ENCODE measurements at places on chromosomes 12 and 14.
A peak's percentile ranks its signal among the peaks of the same experiment; 100 is the strongest.

DNA sequence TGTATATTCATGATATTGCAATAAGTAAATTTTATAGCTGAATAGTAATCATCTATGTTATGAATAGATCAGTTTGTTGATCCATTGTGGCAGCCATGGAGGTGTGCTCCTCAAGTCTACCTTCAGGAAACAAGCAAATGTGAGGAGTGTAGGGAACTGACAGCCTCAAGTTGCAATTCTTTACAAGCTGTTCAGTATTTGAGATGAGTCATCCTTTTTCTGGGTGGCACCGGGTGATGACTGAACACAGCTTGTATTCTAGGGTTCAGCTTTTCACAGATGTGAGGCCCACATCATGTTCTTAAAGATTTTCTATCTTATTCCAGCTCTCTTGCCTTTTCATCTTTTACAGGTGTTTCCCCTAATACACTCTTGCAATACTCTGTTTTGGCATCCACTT is 452.4 kb downstream of the KCNH5 start:
- DNase-seq, result no peak

DNA sequence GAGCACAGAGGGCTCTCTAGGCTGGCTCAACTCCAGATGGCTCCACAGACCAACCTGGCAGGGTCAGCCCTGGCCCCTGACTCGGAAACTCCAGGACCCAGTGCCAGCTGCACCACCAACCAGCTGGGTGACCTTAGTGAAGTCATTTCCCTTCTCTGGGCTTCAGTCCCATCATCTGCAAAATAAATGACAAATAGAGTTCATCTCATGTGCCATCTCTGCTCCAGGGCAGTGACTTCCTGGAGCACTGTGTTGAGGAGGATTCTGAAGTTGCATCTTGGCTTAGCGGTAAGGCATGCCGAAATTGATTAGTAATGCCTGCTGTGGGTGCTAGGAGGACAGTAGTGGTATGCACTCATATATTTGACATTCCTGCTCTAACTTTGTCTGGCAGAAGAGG is 31.5 kb downstream of the DTX1 start:
- DNase-seq, result no peak

DNA sequence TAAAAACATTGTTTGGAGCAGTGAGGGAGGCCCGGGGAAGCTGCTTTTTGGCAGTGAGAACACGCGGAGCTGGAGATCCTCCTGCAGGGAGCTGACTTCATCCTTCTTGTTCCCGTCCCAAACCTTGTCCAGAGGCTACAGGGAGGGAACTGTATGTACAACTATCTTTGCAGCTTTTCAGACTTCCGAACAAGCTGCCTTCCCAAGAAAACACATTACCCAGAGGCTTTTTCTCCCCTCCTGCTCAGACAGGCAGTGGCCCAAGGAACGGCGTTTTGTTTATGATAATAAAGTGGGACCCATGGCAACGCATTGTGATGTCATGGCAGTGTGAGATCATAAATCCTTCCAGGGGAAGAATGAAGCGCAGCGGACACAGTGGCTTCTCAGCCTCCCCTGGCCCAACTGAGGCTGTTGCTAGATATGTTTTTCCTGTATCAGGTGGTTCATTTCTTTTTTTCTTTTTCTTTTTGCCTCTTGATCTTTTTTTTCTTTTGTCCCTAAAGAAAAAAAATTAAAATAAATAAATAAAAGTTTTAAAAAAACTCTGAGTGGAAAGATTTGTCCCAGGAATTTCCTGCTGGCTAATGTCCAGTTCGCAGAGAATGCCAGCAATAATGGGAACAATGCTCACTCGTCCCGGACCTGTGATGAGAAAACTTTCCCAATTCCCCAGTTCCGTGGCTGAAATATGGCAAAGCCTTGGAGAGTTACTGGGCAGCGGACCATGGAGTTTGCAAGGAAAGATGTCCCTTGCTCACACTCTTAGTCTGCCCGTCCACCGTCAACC is 103.4 kb upstream of the MAP1LC3B2 start:
- peak; percentile 79 for DNase-seq

- no peak for DNase-seq
Observed at GRCh38 chr12:1559676-1560091, 34.7 kb downstream of the FBXL14 start.

DNA sequence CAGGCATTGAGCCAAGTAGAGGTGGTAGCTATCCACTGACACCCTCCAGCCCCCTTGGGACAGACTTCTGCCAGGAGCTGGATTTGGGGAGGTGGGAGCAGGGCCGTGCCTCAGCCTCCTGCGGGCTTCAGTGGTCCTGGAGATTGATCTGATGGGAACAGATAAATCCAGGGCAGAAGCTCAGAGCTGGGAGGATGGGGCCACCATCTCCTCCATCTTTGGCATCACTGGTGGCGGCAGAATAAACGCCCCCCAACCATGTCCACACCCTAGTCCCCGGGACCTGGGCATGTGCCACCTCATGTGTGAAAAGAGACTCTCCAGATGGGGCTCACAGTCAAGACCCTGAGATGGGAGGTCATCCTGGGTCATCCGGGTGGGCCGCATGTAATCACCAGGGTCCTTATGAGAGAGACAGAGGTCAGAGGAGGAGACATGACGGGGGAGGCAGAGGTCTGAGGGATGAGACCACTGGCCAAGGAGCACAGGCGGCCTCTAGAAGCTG is 209.6 kb upstream of the RTL1 start:
- no peak for DNase-seq

DNA sequence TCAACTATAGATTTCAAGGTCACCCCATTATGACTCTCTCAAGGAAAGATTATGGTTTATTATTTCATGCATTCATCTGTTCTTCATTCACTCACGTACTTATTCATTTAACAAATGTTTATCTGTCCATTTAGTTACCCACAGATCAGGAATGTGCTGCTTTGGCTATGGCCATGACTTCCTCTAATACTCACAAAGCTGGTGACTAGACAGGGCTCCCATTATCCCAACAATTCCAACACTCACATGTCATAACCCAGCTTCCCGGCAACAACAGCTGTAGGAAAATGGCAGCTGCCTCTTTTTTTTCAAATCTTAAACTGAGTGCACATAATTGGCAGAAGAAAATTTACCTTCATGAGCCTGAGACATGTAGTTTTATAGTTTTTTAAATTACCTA is 190.8 kb upstream of the CCDC196 start:
- no peak for DNase-seq

DNA sequence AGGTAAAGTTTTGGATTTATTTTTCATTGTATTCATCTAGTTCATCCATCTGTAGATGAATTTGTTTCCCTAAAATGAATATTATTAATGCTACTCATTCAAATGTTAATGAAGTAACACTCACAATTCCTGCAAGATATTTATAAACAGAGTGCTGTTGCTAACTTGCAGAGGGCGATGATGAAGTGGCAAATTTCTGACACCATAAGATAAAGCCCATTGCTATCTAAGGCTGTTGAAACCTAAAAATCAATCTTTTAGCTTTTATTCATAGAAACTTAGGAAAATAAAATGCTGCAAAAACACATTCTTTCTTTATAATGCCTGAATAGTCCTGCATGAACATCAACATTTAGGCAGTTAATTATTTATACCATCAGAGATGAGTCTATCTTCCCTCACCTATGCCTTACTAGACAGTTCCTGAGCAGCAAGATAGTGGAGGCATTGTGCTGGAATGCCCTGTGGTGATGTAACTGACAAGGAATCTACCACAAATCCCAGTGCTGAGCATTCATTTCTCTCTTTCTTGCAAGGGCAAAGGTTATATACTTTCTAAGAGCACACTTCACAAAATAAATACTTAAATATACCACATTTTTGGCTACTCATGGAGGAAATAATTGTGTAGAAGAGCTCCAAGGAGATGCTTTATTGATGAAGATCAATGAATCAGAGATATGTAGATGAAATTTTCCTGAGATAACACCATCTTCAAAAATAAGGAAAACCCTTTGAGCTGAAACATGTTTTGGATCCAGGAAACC is 57.6 kb downstream of the LMNTD1 start:
- no peak for DNase-seq

DNA sequence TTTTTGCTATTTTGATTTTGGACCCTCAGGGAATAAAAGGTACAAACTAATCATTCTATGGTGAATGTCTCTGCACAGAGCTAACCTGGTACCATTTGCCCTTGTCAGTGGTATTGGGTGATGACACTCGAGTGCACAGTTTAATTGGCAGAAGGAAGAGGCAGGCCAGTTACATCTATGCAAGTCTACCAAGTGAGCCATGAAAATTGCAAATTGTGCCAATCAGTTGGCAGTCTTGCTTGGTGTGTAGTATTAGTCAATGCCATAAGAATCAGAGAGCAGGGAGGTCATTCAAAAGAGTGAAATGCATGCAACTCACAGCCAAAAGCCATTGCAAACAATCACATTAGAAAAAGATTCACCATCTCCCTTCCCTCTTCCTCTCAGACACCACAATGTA is 479.6 kb downstream of the ADAMTS20 start:
- no peak for DNase-seq

GRCh38 chr12:132807295-132808092 is 21.2 kb downstream of the GOLGA3 start:
- DNase-seq, result no peak

DNA sequence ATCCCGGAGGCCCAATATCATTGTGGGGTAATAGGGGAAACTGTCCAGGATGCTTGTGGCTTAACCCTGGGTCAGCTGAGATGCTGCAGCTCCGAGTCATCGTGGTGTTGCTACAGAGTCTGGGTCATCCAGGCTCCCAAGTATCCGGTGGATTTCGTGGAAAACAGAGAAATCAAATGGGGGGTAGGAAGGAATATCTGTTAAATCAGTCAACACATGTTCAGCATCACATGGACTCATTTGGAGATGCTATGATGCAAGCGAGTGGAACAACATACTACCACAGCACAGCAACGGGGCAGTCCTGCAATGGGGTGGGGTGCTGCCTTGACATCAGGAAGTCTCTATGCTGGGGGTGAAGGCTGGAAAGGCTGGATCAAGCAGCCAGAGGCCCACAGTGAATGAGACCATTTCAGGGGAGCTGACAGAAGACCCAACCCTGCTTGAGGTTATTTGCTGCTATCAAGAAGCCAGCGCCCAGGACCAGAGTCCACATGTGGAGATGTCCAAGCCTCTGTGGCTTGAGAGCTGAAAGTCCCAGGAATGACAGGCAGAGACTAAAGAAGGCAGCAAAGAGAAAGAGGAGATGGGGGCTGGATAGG is 22.9 kb downstream of the VDR start:
- no peak for DNase-seq

- no peak for DNase-seq
Observed at GRCh38 chr14:91329486-91330014, 85.0 kb upstream of the GPR68 start.

- no peak for DNase-seq
Observed at GRCh38 chr14:104735830-104736642, 12.0 kb downstream of the ADSS1 start.

- no peak for DNase-seq
Observed at GRCh38 chr14:63760014-63760413, 32.1 kb upstream of the SGPP1 start.
